ENCODE measurements at places on chromosomes 12 and 14.

- DNase-seq: no peak
Observed at GRCh38 chr14:56694609-56695008, 115.0 kb downstream of the TMEM260 start.

GRCh38 chr12:10708862-10709261 is 14.3 kb downstream of the YBX3 start:
- no peak for DNase-seq

- no peak for DNase-seq
Observed at GRCh38 chr14:91337699-91338335, 79.8 kb downstream of the CCDC88C start.

DNA sequence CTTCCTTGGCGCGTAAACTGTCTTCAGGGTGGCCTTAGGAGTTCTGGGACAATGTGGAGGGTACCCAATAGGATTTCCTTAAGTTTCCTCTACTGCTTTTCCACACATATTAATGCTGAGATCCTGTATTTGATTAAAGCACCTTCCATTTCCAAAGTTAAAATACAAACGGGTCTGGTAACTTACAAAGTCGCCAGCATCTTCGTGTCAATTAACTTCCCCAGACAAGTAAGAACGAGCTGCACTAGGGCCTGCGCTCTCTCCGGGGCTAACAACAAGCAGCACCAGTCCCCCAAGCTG is 130.9 kb downstream of the NDUFA12 start:
- no peak for DNase-seq
